CMK (cell line): ENCODE measurements at places on chromosomes 13 and 19.

DNA sequence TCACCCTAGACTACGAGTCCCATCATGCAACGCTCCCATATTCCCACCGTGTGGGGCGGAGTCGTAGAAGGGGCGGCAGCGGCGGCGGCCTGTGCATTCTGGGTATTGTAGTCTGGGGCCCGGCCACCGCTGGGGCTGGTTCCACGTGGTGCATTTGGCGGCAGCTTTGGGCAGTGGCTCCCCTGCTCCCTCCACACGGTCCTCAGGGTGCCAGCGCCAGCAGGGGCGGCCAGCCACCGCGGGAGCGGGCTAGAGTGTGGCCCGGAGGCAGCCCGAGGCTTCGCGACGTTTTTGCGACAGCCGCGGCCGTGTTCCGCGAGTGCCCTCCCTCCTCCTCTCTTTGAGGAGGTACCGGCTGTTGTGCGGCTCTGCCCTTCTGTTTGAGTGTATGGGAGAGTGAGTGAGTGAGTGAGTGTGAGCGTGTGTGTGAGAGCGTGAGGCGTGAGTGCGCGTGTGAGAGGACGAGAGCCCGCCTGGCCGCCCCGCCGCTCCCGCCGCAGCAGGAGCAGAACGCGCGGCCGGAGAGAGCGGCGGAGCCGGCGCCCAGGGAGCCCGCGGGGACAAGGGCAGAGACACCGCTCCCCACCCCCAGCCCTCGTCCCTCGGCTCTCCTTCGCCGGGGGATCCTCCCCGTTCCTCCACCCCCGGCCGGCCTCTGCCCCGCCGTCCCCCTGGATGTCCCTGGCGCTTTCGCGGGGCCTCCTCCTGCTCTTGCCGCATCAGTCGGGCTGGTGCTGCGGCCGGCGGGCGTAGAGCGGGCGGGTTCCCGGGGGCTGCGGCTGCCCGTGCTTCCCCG, at the start of gene CDK8:
TSS of gene CDK8 (plus strand) at position 343 of the 796 bp plus-strand sequence. CDS start 513 bp downstream, outside the sequence.
- peak; percentile 45 for DNase-seq

- DNase-seq: no peak
These were observed 28.3 kb upstream of the GARRE1 start for GRCh38 chr19:34226036-34226435.

DNA sequence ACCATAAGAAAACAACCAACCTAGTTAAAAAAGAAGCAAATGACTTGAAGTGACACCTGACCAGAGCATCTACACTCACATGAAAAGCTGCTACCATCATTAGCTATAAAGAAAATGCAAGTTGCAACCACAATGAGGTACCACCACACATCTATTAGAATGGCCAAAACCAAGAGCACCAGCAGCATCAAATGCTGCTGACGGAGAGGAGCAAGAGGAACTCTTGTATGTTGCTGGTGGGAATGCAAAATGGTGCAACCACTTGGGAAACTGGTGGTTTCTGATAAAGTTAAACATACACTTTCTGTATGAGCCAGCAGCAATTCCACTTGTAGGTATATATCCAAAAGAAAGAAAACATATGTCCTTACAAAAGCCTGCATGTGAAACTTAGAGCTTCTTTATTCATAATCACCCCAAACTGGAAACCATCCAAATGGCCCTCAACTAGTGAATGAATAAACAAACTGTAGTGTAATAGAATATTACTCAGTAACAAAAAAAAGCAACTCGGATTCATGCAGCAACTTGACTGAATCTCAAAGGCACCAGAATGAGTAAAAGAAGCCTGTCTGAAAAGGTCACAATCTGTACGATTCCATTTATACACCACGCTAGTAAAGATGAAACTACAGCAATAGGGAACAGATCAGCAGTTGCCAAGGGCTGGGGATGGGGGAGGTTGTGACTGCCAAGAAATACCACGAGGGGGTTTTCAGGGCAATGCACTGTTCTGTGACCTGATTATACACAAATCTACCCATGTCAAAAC, 60.9 kb upstream of the RANBP3 start:
- DNase-seq: no peak

GRCh38 chr13:21868823-21869222, 197.9 kb downstream of the FGF9 start:
- no peak for DNase-seq

DNA sequence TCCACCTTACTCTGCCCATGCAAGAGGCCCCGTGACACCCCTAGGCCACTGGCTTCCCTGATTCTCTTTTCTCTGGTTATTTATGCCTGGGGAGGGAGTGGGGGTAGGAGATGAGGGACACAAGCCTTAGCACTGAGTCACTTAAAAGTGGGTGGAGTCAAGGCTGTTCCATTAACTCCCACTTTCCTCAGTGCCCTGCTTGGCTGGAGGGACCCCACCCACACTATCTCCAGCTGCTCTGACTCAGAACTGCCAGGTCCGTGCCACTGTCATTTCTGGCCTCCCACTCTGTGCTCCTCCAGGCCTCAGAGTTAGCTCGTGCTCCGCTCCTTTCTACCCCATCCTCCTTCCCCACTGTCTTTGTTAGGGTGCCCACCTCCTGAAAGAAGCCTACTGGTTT, 113.4 kb upstream of the UQCRFS1 start:
- DNase-seq: no peak

- no peak for DNase-seq
These were observed 595.8 kb downstream of the PCDH9 start for GRCh38 chr13:66634384-66634783.

DNA sequence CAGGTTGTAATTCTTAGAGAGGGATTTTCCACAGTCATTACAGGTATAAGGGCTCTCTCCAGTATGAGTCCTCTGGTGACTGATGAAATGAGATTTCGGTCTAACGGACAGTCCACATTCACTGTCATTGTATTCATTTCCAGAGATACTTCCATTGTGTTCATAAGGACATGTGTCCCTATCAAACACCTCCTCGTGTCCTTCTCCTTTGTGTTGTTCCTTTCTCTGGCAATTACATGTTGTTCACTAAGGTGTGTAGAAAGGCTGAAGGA, 10.5 kb upstream of the ZSCAN18 start:
- no peak for DNase-seq

- DNase-seq: peak; percentile 60
These were observed 2.0 kb downstream of the ZBTB7A start for GRCh38 chr19:4064496-4065260.

GRCh38 chr19:3045885-3046697, 16.2 kb downstream of the TLE5 start:
- no peak for DNase-seq

- no peak for DNase-seq
These were observed 503.4 kb downstream of the TBC1D4 start for GRCh38 chr13:74978591-74978990.

DNA sequence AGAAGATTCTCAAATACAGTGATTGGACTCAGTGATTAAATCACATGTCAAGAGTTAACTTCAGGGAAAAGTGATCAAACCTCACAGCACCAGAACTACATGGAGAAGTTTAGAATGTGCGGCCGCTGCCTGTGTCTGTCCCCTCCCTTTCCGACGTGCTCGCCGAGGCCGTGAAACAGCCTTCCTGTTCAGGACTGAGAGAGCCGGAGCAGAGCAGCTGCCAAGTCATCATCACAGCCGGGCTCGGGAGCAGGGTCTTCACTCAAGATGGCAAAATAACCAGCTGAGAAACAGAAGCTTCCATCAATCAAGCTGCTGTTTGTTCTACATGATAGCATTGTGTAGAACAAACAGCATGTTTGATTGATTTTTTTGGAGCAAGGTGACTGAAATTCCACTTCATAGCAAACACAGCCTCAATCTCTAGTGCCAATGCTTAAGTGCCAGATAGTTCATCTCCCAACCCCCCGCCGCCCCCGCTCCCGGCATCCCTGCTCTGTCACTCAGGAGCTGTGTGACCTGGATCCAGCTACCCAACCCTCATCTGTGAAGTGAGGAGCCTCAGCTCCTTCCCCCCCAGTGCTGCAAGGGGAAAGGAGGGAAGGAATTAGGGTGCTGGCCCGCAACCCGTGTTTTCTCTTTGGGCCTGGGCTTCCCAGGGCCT, 70.6 kb downstream of the HSPH1 start:
- DNase-seq: no peak

GRCh38 chr13:21913010-21913409, 242.1 kb downstream of the FGF9 start:
- no peak for DNase-seq

GRCh38 chr13:107457686-107458085, 757.6 kb downstream of the LIG4 start:
- no peak for DNase-seq

GRCh38 chr13:51740698-51741097, 63.3 kb downstream of the DHRS12 start:
- DNase-seq: no peak

DNA sequence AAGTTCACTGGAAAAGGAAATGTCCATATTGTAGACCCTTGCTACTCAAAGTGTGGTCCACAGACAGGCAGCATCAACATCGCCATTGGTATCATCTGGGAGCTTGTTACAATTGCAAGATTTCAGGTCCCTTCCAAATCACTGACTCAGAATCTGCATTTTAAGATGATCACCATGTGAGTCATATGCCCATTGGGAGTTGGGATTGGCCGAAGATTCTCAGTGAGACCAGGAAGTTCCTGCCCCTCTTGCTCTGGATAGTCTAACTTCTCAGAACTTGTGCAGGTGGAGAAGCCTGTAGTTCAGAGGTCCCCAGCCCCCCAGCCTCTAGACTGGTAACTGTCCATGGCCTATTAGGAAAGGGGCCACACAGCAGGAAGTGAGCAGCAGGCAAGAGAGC, 48.9 kb upstream of the URAD start:
- DNase-seq: no peak

DNA sequence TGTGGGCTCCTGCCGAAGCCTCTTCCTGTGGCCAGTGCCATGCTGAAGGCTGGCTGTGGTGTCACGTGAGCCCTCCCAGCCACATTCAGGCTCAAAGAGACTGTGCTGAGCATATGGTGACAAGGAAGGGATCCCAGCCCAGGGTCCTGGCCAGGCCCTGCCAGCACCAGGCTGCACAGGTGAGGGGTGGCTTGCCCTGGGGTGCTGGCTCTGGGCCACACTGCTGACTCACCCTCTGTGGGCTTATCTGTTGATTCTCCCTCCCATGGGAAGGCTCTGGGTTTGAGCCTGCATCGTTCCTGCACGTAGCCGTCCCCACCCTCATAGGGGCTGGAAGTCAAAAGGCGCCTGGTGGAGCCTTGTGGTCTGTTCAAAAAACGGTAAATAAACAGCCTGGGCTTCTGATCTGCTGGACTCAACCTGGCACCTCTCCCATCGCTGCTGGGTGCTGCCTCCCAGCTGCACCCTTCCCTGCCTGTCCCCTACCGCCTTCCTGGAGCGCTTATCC, 31.1 kb downstream of the DNM2 start:
- DNase-seq: peak; percentile 42

DNA sequence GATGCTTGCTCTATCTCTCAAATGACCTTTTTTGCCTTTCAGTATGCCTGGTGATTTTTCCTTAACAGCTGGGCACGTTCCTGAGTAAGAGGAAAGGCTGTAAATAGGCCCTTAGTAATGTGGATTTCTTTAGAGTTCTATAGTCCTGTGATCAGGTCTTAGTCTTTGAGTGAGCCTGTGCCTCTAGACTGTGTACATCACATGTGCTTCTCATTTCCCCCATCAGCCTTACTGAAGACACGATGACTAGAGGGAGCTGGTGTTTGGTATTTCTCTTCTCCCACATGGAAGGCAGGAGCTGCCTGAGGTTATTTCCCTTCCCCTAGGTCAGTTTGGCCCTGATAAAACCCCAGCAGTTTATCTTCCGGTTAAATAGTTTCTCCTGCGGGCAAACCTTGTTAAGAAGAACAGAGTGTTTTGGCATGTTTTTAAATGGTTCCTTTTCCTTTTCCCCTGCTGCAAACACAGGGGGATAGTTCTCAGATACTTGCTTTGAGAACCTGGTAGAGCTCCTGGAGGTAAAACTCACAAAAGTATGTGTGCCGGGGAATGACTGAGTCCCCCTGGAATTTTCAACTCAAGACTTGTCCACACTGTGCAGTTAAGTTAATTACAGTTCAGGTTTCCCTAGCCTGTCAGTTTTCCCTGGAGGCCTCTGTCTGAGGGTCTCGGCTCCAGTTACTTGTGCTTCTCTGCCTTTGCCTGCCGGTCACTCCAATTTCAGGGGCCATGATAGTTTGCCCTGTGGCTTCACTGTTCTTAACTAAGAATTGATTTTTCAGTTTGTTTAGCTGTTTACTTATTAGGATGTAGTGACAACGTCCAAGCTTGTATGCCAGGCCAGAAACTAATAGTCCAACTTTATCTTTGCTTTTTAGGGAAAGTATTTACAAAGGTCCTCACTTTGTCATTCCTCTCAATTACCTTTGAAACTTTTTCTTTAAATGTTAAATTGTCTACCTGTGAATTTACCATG, 94.4 kb downstream of the URI1 start:
- DNase-seq: no peak

DNA sequence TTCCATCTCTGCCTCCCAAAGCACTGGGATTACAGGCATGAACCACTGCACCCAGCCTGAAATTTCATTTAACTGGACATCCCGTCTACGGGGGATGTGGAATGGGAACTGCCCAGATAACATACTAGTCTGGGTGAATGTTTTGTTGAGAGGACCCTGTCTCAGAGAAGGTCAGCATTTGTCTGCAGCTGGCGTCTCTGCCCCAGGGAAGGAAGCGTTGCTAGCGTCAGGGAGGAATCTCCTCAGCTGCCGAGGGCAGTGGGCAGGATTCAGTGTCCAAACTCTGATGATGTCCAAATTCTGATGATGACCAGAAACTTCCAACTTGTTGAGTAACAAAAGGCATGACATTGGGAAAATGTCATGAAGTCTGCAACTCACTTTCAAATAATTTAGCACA, 3.1 kb downstream of the NXNL1 start:
- no peak for DNase-seq

- no peak for DNase-seq
These were observed 104.2 kb upstream of the IPO5 start for GRCh38 chr13:97849305-97849704.

GRCh38 chr19:13022859-13023636, 27.8 kb downstream of the NFIX start:
- DNase-seq: peak; percentile 65

- DNase-seq: no peak
These were observed 19.7 kb downstream of the ZNF433 start for GRCh38 chr19:12015753-12016116.

DNA sequence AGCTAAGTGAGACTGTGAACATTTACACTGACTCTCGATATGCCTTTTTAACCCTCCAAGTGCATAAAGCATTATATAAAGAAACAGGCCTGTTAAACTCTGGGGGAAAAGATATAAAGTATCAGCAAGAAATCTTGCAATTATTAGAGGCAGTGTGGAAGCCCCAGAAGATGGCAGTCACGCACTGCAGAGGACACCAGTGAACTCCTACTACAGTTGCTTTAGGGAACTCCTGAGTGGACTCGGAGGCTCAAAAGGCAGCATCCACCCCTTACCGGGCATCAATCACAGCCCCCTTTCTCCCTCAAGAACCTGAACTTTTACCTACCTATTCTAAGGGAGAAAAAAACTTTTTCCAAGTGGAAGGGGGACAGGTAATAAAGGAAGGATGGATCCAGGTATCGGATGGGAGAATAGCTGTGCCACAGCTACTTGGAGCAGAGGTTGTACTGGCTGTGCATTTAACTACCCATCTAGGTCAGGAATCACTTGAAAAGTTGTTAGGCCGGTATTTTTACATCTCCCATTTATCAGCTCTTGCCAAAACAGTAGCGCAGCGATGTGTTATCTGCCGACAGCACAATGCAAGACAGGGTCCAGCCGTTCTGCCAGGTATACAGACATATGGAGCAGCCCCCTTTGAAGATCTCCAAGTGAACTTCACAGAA, 80.1 kb downstream of the ZNF486 start:
- no peak for DNase-seq
